ENCODE measurements at places on chromosomes 2 and 18.

- no peak for DNase-seq
Observed at GRCh38 chr2:229330952-229331351, 59.9 kb upstream of the PID1 start.

DNA sequence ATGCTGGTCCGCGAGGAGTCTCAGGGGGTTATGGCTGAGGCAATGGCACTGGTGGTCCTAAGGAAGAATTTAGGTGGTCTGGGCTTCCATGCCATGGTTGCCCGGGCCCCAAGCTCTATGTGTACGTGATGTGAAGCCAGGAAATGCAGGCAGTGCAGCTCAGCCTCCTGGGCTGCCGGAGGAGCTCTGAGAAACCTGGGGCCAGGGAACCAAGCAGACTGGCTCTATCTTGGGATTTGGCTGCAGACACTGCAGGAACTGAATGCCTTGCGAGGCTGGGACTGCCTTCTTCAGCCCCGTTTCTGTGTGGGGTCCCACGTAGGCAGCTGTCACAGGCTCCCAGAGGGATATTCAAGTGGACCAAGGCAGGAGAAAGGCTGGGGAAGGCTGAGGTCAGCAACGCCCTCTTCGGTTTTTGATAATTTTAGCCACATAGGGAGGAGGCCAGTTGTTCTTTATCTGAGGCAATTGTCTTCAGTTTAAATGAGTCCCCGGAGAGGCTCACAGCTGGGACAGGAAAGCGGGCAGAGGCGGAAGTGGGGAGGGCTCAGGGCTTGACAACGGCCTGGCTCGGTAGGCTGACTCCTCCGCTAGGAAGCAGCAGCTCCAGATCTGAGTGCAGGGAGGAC is 77.7 kb downstream of the RHOB start:
- no peak for DNase-seq

DNA sequence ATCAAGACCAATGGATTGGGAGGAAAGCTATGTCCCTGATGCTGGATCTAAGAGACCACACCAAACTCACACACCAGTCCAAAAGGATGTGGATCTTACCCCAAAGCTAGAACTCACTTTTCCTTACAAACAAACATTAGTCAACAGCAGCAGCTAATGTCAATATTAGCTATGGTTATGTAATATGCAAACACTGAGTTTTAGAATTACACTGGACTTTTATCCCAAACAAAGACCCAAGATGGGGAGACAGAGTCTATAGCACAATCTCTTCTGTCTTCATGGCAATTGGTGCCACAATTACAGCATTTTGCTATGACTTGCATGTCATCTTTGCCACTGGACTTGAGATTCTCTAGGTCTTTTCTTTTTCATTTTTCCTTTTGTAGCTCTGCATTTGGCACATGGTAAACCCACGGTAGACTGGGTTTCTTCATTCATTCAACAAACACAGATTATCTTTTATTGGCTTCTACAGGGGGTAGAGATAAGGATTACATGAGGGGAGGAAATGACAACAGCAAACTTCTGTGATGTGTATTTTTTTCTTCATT is 59.0 kb downstream of the SPRED2 start:
- no peak for DNase-seq

DNA sequence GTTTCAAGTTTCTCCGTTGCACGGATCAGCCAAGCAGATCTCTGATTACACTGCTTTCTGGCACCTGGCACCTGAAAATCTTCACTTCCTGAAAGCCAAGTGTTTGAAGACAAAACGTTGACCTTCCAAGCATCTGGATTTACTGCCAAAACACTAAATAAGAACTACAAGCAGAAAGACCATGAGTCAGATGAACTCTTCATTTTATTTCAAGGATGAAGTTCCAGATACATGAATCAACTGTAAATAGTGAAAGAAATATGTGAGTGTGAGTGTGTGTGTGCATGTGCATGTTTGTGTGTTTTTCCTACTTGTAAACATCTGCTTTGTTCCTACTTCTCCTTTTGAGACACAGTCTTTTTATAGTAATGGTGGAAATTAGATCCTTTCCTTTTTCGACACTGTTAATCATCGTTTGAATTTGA is 60.0 kb upstream of the DTNA start:
- no peak for DNase-seq

GRCh38 chr2:161115605-161116380 is 44.4 kb upstream of the TANK start:
- no peak for DNase-seq

- DNase-seq, result no peak
Observed at GRCh38 chr2:12070153-12070552, 323.7 kb downstream of the LPIN1 start.

- no peak for DNase-seq
Observed at GRCh38 chr18:43869451-43870008, 592.2 kb upstream of the SYT4 start.

DNA sequence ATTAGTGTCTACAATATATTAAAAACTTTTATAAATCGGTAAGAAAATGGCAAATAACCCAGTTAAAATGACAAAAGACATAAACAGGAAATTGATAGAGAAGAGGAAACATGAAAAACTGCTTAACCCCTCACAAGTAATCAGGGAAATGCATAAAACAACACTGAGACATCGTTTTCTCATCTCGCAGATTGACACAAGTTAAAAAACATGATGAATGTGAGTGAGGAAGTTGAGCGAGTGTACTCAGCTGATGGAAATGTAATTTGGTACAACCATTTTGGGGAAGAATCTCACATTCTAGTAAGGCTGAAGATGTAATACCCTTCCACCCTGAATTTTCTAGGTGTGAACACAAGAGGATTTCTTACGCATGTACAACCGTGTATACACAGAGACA is 18.0 kb upstream of the THOC1 start:
- DNase-seq, result no peak

DNA sequence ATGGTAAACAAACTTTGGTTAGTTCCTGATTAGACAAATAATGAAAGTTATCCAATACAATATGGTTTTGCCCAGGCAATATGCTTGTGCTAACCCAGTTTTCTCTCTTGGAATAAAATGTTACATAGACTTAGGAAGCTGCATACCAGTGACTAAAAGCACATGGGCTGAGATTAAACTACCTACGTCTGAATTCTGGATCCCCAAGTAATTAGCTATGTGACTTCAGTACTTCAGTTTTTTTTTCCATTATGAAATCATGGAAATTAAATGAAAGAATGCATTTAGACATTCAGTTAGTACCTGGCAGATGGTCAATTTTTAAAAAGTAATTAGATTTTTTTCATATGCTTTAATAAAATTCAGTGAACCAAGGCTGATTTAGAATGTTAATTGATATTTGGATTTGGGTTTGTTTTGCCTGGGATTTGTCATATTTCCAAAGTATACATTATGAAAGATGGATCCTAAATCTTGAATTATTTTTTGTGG is 213.9 kb downstream of the PTH2R start:
- DNase-seq, result no peak

DNA sequence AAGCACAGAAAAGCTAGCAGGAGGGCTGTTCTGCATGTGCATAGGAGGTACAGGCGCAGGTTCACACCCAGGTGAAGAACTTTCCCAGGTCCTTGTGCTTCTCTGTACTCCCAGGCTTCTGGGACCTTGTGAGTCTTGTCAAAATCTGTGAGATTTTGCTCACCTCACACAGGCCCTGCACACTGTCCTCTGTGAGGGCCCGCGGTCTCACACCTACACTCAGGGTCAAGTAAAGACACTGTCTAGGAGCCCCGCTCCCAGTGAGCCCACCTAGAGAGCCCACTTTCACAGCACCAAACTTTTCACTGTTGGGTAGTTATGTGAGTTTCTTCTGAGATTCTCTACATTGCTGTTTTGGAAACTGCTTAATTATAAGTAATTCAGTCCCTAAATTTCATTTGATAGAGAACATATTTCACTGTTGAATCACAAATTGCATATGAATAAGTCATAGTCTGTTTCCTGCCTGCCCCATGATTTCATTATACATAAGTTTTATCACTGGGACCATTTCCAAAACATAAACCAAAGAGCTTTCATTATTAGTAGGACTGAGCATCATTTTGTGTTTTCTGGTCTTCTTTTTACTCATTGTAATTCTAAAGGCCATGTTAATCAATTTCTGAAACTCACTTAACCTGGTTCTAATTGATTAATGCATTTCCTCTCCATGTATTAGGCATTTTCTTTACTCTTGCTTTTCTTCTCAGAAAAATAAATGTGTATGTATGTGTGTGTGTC is 234.2 kb upstream of the SPOPL start:
- DNase-seq, result no peak

GRCh38 chr2:217228732-217229131 is 368.9 kb upstream of the TNP1 start:
- DNase-seq, result no peak

DNA sequence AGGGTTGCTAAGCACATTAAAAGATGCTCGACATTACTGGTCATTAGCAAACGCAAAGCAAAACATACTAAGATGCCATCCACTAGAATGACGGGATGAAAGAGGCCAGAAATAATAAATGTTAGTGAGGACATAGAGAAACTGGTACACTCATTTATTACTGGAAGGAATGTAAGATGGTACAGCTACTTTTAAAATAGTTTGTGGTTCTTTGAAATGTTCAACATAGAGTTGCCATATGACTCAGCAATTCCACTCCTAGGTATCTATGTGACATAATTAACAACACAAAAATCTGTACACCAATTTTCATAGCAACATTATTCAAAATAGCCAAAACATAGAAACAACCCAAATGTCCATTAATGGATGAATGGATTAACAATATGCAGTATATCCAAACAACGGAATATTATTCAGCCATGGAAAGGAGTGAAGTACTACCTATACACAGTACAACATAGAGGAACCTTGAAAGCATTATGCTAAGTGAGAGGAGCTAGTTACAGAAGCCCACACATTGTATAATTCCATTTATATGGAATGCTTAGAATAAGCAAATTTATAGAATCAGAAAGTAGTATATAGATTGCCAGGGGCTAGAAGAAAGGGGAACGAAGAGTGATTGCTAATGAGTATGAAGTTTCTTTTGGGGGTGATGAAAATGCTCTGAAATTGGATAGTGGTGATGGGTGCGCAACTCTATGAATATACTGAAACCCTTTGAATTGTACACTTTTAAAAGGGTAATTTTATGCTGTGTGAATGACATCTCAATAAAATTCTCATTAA is 61.9 kb upstream of the IL1R1 start:
- DNase-seq, result no peak

DNA sequence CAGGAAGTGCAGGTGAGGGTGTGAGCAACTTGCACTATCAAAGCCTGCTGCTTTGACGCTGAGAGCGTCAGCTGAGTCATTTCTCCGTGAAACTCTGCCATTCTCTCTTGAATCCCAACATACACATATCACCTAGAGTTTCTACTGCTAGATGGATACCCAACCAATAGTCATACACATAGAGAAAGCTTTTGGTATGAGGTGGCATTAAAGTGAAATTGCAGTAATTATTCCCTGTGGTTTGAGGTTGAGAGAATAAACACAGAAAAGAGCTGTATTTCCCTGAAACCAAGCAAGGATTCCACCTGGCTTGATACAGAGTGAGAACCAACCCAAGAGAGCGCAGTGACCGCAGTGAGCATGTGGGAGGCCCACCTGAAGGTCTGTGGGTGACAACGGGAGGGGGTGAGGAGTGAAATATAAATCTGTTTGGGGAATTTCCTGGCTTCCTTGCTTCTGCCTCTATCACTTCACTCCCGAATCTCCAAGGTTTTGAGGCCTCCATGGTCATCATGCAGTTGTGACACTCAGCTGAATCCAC is 28.8 kb upstream of the TMEM18 start:
- DNase-seq, result no peak

DNA sequence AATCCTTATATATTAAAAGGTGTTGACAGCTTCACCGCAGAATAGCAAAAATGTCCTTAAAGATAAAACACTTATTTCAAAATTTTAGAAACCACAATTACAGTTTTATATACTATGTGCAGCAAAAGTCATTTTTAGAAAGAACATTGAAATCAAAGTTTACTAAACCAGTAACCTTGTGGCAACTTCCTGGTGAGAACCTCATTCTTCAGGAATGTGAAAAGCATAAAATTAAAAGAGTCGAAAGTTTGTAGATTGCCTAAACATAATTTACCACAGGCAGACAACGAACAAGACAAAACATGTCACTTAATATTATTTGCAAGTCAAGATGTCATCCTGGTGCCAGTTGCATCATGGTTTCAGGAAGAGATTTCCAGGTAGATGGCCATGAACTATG is 108.3 kb upstream of the NRP2 start:
- DNase-seq, result no peak

DNA sequence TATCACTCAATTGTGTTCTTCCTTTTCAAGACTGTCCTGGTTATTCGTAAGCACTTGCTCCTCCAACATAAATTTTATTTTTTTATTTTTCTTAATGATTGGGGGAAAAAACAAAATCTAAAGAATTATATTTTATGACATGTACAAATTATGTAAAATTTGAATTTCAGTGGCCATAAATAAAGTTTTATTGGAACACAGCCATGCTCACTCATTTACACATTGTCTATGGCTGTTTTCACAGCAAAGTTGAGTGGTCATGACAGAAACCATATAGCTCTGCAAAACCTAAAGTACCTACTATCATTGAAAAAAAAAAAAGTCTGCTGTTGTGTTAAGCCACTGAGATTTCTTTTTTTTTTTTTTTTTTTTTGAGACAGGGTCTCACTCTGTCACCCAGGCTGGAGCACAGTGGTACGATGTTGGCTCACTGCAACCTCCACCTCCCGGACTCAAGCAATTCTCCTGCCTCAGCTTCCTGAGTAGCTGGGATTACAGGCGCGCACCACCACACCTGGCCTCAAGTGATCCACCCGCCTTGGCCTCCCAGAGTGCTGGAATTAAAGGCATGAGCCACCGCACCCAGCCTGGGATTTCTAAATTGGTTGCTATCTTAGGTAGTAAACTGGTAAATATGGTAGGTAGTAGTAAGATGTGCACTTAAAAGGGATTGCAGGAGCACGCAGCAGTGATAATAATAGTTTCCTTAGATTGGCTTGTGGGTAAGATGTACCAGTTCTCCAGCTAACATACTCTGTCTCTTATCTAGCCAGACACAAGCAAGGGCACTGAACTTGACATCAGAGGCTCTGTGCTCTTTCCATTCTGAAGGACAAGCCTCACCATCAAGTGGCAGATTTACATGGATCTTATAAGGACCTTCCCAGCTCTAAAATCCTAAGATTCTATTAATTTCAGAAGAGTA is 44.4 kb downstream of the KCNG3 start:
- DNase-seq, result no peak

DNA sequence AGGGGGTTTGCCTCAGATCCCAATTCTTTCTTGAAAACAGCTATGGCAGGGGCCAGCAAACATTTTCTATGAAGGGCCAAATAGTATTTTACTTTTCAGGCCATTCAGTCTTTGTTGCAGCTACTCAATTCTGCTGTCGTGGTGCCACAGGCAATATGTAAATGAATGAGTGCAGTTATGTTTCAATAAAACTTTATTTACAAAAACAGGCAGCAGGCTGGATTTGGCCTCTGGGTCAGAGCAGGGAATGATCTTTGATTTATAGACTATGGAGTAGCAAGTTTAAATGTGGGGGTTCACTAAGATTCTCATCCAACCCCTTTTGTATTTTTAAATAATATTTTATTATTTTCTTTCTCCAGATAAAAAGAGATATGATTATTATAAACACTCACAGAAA is 72.4 kb downstream of the IRS1 start:
- DNase-seq, result no peak

- DNase-seq, result no peak
Observed at GRCh38 chr2:201985728-201986462, 47.8 kb upstream of the FZD7 start.

Measured in NCI-H1417 treated with DMSO at 0.1 percent for 48 hours (cell line).